ENCODE measurements at places on chromosomes 11 and 22.

DNA sequence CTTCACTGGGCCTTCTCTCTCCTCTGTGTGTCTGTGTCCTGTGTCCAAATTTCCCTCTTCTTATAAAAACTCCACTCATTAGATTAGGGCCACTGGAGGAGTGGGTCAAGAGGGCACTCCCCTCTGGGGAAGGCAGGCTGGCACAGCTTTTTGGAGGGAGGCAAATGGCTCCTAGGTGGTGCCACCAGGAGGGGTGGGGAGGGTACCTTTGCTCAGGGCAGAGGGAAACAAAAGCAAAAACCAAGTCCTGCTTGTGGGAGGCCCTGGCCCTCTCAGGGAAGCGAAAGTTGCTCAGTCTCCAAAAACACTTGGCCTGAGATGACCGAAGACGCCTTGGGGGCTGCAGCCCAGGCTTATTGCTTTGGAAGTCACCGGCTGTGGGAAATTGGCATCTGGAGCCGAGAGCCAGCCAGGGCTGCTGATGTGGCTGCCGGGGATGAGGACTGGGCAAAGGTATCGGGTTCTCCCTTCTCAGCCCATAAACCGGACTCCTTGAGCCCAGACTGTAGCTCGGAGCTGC lies 48.2 kb upstream of the ANO1 start:
- no peak for DNase-seq

DNA sequence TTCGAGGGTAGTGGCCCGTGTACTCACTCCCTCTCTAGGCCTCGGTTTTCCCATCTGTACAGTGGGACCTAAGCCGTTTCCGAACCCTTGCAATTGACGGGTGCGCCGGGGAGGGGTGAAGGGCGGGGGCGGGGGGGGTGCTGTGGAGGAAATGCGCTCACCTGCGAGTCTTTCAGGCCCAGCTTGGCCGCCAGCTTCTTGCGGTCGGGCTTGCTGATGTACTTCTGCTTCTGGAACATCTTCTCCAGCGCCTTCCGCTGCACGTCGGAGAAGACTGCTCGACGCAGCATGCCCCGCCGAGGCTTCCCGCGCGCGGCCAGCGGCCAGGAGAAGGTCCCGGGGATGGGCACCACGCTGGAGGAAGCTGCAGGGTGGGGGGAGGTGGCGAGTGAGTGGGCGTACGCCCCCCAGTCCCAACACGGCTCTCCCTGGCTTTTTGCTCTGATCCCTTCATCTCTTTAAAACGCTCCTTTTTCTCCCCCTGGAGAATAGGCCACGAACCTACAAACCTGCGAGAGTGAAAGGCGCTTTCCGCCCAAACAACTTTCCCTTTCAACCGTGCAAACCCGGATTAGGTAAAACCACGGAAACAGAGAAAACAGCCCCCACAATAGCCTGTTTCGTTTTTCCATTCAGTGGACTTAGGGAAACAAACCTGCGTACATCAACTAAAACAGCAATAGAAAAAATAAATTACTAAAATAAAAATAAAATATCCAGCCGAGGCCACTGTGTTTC lies 3.2 kb downstream of the DBX1 start:
- no peak for DNase-seq

DNA sequence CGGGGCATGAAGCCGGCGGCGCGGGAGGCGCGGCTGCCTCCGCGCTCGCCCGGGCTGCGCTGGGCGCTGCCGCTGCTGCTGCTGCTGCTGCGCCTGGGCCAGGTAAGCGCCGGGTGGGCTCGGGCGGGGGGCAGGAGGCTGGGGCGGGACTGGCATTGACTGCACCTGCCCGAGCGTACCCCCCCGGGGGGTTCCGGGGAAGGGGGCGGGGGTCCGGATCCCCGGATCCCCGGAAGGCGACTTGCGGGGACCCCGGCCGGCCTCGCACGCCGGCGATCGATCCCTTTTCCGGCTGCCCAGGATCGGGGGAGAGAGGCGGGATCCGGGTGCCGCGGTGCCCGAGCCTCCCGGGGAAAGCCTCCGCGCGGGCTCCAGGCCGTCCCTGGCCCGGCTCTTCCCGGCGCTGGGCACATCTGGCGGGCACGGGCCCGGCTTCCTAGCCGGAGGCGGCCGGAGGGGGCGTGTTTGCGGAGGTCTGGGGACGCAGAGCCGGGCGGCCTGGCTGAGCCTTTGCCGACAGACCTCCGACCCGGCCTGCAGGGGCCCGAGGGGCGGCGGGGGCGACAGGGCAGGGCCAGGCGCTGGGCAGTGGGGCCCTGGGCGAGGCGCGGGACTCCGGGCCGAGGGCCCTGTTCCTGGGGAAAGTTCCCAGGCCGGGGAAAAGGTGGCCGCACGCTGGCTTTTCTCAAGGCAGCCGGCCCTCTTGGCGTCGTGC lies 705 bp downstream of the PTPRJ start:
- DNase-seq, result no peak

GRCh38 chr11:3627291-3627690 lies 14.5 kb downstream of the ART5 start:
- no peak for DNase-seq

GRCh38 chr11:119745776-119746535 lies 17.0 kb upstream of the NECTIN1 start:
- DNase-seq, result no peak

DNA sequence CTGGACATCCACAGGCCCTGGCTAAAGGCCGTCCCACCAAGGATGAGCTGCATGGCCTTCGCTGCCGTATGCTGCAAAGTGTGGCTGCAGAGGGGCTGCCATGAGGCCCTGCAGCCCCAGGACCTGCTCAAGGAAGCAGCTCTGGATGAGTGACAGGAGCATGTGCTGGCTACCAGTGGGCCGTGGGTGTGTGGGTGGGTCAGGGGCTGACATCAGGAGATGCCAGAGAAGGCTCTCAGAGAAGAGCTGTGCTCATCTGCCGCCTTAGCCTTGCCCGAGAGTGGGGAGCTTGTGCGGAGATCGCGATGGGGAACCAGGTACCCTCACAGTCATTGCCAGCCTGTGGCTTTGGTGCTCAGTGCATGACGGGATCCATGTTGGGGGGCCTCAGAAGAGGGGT lies 41.3 kb downstream of the SCUBE1 start:
- no peak for DNase-seq

DNA sequence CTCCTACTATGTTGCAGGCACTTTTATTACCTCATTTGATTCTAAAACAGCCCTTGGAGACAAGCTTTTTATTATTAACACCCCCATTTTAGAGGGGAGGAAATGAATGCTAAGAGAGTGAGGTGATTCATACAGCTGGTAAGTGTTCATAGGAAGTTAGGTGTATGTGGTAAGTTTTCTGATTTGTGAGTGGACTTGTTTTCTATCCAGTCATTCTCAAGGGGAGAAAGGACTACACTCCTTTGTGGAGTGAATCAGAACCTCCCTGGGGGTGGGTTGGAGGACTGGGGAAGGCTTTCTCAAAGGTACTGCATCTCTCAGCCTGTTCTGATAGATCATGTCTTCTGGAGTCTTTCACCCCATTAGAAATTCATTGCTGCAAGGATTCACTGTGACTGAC lies 23.5 kb downstream of the PKNOX2 start:
- DNase-seq, result no peak

GRCh38 chr22:31082606-31083376 lies 1.7 kb downstream of the SMTN start:
- DNase-seq, result no peak

GRCh38 chr11:12853652-12854296 lies 155.3 kb upstream of the RASSF10 start:
- no peak for DNase-seq

DNA sequence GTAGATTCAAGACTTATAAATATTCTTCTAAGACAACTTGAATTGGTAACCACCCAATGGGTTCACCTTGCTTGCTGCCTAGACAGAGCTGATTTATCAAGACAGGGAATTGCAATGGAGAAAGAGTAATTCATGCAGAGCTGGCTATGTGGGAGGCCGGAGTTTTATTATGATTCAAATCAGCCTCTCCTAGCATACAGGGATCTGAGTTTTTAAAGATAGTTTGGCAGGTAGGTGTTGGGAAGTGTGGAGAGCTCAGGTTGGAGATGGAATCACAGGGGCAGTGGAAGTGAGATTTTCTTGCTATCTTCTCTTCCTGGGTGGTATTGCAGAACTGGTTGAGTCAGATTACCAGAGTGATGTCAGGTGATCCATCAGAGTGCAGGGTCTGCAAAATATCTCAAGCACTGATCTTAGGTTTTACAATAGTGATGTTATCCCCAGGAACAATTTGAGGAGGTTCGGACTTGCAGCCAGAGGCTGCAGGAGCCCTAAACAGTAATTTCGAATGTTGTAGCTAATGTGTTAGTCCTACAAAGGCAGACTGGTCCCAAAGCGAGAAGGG lies 1448.6 kb upstream of the RAG2 start:
- DNase-seq, result no peak

Data from NT2/D1 (cell line).